ENCODE measurements at places on chromosomes 6 and 20.

DNA sequence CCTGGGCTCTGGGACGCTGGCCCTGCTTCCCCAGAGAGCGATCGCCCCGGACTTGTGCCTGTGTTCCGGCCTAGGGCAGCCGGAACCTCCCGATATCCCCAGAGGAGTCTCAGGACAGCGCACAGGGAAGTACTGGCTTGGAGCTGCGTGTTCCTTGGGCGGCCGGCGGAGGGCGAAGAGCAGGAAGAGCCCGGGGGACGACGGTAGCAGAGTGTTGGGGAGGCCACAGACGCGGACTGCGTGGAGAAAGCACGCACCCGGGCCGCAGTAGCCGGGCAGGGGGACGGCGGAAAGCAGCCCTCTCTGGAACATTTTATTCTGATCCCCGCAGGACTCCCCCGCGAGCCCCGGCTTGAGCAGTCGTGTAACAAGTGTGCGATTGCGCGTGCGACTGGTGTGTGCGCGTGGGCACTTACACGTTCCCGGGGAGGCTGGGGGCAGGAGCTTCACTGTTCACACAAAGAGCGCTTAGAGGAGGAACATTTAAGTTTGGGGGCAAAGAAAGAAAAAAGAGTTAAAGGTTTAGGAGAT, 36.1 kb downstream of the NCR2 start:
- no peak for DNase-seq

- DNase-seq = no peak
Measured at GRCh38 chr6:79841577-79842375, 105.6 kb downstream of the ELOVL4 start.

DNA sequence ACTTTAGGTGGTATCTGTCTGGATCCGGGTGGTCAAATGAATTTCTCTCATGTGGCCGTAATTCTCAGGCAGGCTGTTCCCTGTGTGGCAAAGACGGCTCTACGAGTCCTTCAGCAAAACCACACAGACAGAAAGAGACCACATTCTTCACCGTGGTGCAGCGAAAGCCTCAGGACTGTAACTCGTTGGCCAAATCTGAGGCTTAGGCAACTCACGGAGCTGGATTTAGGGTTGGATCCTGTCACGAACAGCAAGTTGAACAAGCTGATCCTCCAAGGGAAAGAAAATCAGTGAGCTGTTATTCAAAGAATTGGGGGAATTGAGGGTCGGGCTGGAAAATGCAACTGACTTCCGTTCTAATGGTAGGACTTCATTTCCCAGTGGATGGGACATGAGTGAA, 167.4 kb downstream of the ZMYND8 start:
- no peak for DNase-seq

DNA sequence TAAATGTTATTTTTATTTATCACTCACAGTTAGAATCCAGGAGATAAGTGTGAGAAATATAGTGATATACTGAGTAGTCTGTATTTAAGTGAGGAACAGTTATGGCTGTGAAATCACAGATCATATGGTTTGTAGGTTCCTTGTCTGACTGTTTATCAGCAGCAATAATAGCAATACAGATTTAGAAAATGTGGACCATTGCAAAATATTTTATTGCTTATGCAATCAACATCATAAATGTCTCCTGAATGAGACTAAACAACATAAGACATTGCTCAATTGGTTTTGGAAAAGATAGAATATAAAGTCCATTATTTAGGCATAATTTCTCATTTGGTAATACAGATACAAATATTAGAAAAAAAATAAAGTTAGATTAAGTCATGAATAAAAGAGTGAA, 43.7 kb downstream of the CCDC170 start:
- no peak for DNase-seq

DNA sequence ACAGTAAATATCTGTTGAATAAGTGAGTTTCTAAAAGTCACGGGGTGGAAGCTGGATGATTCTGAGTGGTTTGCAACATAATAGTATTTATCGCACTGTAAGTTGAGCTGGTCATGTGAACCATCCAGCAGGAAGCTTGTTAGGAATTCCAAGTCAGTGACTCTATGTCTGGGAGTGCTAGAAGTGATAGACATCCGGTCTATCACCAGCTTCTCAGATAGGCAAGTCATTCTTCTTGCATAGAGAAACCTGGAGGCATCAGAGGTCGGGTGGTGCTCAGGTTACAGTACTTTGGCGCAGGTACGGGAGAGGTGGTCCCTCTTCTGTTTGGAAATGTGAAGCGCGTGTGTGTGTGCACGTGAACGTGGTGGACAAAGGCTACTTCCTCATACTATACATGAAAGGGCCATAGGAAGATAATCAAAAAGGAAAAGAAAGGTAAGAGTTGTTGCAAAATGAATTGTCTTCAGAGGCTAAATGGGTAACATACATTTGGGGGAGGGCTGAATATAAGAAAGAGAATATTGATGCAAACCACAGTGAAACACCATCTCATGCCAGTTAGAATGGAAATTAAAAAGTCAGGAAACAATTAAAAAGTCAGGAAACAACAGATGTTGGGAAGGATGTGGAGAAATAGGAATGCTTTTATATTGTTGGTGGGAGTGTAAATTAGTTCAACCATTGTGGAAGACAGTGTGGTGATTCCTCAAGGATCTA, 299.3 kb upstream of the ZFP64 start:
- no peak for DNase-seq

GRCh38 chr6:147287869-147288271, 83.7 kb downstream of the STXBP5 start:
- no peak for DNase-seq

DNA sequence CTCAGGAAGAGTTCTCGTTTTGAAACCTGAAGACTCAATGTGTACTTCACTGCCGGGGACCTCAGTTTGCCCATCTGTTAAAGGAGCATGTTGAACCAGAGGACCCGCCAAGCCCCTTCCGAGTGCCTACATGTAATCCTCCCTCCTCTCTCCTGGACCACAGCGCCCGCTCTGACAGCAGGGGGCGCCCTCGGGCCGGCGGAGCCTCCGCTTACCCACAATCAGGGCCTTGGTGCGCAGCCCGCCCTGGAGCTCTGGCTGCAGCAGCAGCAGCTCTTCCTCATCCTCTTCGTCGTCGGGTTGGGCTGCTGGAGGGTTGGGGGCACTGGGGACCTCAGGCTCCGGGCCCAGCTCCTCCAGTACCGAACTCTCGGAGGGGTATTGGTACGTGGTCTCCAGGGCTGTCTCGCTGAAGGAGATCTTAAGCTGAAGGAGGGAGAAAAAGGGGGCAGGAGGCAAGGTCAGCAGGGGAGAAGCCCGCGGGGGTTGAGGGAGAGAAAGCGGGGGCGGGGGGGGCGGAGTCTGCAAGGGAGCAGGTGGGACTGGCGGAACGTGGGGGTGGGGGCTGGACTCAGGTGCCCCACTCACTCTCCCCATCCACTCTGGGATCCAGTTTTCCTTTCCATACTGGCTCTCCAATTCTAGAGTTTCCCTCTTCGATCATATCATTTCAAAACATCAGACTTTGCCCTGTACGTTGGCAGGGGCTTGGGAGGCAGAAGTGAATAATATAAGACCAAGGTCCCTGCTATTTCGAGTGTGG, 6.3 kb upstream of the DHX16 start:
- peak; percentile 86 for DNase-seq

GRCh38 chr20:32651537-32651936, 22.2 kb downstream of the C20orf203 start:
- DNase-seq = no peak

DNA sequence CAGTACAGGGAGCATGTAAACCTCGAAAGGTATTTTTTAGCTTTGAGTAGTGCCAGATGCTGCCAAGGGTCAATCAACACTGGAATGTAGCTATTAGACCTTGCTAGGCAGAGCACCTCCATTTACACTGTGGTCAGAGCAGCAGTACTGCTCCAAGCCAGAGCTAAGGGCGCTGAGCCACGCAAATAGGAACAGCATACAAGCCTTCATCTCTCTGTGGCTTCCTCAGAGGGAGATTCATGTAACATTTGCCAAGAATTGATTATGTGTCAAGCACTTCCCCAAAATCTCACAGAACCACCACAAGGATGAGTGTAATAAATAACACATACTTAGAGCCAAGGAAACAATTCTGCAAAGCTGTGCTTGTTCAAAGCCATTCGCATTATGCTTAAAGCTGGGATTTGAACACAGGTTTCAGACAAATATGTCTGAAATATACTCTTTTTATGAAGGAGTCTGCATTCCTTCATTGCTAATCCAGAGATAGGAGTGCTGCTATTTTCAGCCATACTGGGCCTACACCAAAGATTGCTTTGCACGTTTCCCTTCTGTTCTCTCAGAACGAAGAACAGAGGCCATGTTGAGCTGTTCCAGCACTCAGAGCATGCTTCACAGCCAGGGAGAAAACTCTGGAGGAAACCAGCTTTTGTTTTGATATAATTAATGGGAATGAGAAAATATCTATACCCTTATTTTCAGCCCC, 97.7 kb downstream of the SLC16A10 start:
- DNase-seq = no peak

DNA sequence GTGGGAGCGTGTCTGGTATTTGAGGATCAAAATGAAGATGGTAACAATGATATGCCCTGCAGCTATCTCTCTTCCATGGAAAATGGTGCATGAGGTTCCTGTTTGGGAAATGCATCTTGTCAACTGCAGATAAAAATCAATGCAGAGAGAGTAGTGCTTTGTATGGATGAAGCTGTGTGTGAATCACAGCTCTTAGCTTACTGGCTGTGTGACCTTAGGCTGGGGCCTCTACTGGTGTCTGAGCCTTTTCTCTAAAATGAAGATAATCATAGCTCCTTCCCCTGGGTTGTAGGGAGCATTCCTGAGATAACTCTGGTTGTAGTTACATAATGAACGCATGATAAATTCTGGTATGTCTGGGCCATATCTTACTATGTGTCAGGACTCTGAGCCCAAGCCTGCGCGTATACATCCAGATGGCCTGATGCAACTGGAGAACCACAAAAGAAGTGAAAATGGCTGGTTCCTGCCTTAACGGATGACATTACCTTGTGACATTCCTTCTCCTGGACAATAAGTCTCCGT, 19.6 kb downstream of the ANGPT4 start:
- no peak for DNase-seq

GRCh38 chr20:34069341-34070078, 42.5 kb downstream of the EIF2S2 start:
- DNase-seq = peak; percentile 40

GRCh38 chr6:72564231-72564630, 57.6 kb upstream of the KCNQ5 start:
- no peak for DNase-seq

DNA sequence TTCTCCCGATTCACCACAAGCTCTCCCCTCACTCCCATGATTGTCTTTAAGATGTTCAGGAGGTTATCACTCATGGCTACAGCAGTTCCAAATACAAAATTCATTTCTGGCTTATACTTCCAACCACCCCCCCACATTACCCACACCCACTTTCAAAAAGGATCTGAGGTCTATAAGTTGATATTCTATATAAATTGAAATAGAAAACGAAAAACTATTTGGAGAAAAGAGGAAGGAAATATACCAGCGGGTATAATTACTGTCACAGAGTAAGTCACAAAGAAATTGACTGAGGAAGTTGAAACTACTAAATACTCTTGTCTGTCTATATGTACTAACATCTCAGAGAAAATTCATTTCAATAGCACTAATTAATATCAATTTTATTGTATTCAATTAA, 112.7 kb upstream of the TNFAIP3 start:
- no peak for DNase-seq

- no peak for DNase-seq
Measured at GRCh38 chr20:41165001-41165882, 27.9 kb downstream of the PLCG1 start.

- no peak for DNase-seq
Measured at GRCh38 chr20:61849376-61849775, 216.3 kb downstream of the TAF4 start.

DNA sequence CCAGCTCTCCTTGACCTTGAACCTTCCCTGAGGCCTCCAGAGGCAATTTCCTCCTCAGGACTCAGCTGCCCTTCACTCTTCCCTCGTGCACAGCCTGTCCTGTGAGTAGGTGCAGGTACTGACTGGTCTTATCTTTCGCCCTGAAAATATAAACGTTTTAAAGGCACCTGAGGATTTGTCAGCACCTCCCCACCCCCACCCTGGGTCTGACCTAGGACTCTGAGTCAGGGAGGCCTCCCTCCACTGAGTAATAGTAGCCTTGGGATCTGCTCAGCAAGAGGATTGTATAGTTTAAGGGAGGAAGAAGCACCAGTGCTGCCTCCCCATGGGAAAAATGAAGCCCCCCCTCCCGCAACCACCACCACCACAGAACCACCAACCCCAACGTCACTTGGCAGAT, 54.6 kb downstream of the PPARD start:
- DNase-seq = no peak

DNA sequence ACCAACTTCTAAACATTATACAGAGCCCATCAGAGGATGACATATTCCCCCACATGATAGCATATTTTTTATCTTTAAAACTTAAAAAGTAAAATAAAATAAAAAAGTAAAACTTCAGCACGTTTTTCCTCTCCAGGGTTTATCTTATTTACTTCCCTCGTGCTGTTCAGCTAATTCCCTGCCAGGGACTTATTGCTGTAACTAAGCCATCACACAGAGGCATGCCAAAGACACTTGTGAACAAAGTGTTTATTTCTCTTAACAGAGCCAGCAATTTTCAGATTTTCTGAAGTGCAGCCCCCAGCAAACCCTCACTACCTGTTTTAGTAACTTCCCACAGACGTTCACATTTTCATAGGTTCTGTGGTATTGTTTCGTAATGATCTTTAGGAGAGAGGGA, 293.8 kb downstream of the ZNF217 start:
- DNase-seq = no peak

GRCh38 chr20:41733151-41733550, 115.0 kb upstream of the CHD6 start:
- DNase-seq = no peak

- DNase-seq = no peak
Measured at GRCh38 chr6:130966344-130966980, 96.6 kb downstream of the EPB41L2 start.

DNA sequence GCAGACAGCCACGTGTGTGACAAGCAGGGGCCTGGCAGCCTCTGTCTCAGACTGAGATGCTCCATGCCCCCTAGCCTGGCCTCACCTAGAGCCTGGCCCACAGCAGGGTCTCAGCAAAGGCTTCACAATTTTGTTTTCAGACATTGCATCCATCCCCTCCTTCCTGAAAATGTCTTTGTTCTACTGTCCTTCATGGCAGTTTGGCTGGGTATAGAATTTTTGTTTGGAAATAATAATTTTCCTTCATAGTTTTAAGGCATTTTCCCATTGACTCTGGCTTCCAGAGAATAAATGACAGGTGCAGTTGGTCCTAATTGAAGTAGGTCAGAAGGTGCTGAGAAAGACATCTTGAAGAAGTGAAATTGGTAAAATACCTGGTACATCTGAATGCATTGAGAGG, 216.2 kb downstream of the EYA2 start:
- no peak for DNase-seq

DNA sequence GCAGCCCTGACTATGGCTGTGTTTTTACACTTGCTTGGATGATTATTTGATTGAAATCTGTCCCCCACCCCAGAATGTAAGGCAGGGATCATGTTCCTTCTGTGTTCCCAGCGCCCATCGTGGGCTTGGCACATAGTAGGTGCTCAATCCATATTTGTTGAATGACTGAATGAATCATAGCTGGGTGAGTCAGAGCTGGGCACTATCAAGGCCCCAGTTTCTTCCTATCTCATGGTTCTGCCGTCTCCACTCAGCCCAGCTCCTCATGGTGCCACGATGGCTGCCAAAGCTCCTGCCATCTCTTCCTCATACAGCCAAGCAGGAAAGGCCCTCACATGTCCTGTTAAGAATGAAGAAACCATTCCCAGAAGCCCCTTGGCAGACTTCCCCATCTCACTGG, 29.0 kb downstream of the CEBPB start:
- no peak for DNase-seq

Measured in stimulated activated CD4-positive, alpha-beta T cell treated with anti-CD3 and anti-CD28 coated beads, Interleukin-4, amount 100 ng/mL, for 4 hours (primary cell).